ENCODE measurements at places on chromosomes 5 and 9. TPM values are rescaled to one million over a fixed set of nuclear protein-coding genes. Genes with fewer than 3 reads are reported as not detected.

DNA sequence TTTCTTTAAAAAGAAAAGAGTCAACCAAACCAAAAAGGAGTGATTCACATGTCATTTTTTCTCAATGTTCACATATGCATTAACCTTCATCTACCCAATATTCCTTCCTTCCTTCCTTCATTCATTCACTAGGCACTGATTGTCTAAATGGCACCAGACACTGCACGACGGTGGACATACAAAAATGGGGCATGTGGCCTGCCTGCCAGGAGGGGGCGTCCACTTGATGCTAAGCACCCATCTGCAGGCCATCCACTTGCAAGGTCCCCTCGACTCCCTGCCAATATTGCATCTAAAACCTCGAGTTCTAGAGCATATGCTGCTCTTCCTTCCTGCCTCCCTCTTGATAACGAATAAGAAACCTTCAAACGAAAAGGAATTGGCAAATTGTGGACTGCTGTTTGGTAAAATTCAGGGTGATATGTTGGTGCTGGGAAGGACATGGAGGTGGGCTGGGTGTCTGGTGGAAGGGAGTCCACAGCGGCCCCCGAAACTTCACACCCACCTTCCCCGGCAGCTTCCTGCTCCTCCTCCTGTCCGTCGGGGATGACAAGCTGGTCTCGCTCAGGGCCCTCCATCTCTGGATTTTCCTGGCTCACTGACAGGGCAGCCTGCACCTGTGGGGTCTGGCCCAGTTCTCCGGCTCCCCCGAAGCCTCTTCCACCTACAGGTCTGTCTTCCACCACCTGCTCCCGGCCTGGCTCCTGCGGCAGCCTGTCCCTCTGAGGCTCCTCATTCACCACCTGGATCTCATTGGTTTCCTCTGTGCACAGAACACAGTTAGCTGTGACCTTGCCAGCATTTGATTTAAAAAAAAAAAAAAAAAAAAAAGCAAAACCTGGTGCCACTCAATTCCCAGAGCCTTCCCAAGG lies 64.3 kb downstream of the GOLM1 start:
- no peak for DNase-seq
- no peaks in the 10 kb centered on the region for H3K27me3 ChIP-seq
- H3K4me1 ChIP-seq = no peaks in the 10 kb centered on the region
- no peaks in the 10 kb centered on the region for H3K36me3 ChIP-seq

DNA sequence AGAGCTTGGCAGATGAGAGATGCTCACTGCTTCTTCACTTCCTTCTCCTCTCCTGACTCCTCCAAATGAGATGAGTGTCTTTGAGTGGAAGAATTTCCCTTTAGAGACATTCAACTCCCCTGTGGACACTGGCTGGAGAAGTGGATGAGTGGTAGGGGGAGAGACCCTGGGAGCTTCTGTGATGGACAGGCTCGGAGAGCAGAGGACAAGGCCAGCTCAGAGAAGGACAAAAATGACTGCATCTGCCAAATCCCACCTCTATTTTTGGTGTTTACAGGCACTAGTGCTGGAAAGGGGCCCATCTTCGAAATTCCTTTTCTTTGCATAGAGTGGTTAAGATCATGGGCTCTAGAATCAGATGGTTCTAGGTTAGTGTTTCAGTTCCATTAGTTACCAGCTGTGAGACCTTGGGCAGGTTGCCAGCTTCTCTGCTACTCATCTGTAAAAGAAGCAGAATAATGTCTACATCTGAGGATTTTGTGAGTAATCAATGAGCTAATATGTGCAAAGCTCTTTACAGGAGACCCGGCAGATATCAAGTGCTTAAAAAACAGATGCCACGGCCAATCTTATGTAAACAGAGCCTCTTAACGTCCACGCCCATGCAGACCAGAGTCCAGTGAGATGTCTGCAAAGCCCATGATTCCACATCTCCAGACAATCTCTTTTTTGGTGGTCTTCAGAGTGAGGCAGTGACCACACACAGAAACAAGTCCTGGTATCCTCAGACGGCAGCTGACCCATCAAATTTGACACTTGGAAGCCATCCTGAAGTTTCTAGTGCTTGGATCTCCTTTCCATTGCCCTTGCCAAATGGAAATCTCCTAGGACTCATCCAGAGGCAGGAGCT lies 13.6 kb upstream of the COL27A1 start:
- no peaks in the 10 kb centered on the region for H3K4me1 ChIP-seq
- H3K4me3 ChIP-seq = no peak overlapping the region
- DNase-seq = no peak

DNA sequence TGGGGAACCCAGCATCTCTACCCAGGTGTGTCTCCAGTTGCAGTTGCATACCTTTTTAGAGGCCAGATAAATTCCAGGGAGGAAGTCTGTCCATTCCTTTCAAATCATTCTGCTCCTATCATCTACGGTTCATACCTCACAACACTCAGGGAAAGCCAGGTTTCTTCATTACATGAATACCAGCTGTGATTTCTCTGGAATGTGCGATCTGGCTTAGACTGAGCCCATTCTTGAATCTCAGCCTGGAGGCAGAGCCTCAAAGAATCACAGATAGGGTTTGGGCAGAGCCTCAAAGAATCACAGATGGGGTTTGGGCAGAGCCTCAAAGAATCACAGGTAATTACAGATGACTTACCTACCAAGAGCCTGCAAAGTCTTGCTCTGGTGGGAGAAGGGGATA lies 7.2 kb downstream of the P4HA2 start:
- H3K27me3 ChIP-seq = no peaks in the 10 kb centered on the region
- no peak for DNase-seq
- H3K27ac ChIP-seq = no peak overlapping the region
- H3K36me3 ChIP-seq = no peaks in the 10 kb centered on the region
- no peak overlapping the region for H3K4me3 ChIP-seq
- peaks cover 14% of the 10 kb centered on the region for H3K4me1 ChIP-seq

- no peaks in the 10 kb centered on the region for H3K36me3 ChIP-seq
- no peaks in the 10 kb centered on the region for H3K27me3 ChIP-seq
- H3K4me1 ChIP-seq = no peaks in the 10 kb centered on the region
- H3K4me3 ChIP-seq = no peak overlapping the region
- no peak for DNase-seq
- no peak overlapping the region for H3K27ac ChIP-seq
Observed at GRCh38 chr9:87596862-87597261, 99.2 kb downstream of the DAPK1 start.

GRCh38 chr9:79619930-79620329 lies 48.2 kb downstream of the TLE4 start:
- no peak for DNase-seq
- H3K27me3 ChIP-seq = no peaks in the 10 kb centered on the region
- no peaks in the 10 kb centered on the region for H3K4me1 ChIP-seq
- no peak overlapping the region for H3K4me3 ChIP-seq
- H3K27ac ChIP-seq = no peak overlapping the region

GRCh38 chr5:68627001-68627400 lies 411.4 kb downstream of the PIK3R1 start:
- H3K27ac ChIP-seq = no peak overlapping the region
- DNase-seq = no peak
- no peaks in the 10 kb centered on the region for H3K27me3 ChIP-seq
- H3K4me1 ChIP-seq = no peaks in the 10 kb centered on the region

The FAM78A gene
- total RNA-seq = 16.4 TPM

The EIF4E1B gene
- 1.6 TPM for total RNA-seq

The PTGR1 gene
- 110 TPM for total RNA-seq
